Cardiac septum (tissue), 1 donor: ENCODE measurements at places on chromosomes 12 and 14. TPM values are rescaled to one million over a fixed set of nuclear protein-coding genes. Genes with fewer than 3 reads are reported as not detected.

The SRRM4 gene
- 0.59 TPM for total RNA-seq

The P2RX2 gene
- not detected for total RNA-seq

The TIGAR gene
- 13.0 TPM for total RNA-seq

The TPH2 gene
- total RNA-seq: not detected

The SPATA7 gene
- total RNA-seq: 7.2 TPM

The CDKL1 gene
- 3.8 TPM for total RNA-seq

The POTEG gene
- total RNA-seq: not detected
